ENCODE measurements at places on chromosomes 6 and 20.
A peak's percentile ranks its signal among the peaks of the same experiment; 100 is the strongest.

DNA sequence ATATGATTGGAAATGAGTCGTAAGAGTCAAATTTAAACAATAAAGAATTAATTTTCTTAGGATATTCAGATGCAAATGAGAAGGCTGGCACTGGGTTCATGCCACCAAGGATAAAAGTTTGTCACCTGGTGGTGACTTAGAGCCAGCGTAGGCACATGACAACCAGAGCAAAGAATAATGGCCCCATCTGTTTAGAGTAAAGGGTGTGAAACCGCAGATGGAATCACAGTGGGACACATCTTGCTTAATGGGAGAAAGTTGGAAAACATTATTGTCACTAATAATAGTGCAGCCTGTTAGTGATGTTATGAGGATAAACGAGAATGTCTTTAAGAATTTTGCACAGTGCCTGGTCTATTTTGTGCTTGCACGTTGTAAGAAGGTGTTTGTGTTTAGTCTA, 727.8 kb downstream of the QKI start:
- DNase-seq: no peak

GRCh38 chr20:37723668-37724067, 29.8 kb downstream of the CTNNBL1 start:
- DNase-seq: no peak

DNA sequence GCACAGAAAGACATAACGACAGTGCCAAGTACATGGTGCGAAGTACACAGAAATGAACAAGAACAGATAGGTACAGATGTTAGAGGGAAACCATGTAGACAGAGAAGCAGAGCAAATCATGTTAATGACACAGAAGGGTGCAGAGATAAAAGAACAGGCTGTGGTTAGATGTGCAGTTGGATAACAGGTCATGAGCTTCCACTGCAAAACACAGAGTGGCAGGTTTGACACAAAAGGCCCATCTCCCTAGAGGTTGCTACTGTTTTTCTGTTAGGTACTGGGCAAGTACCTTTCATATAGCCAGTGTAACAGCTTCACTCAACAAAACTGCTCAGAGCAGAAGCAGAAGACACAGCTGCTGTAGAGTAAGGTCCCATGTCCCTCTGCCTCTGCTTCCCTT, 84.6 kb downstream of the AK9 start:
- DNase-seq: no peak

DNA sequence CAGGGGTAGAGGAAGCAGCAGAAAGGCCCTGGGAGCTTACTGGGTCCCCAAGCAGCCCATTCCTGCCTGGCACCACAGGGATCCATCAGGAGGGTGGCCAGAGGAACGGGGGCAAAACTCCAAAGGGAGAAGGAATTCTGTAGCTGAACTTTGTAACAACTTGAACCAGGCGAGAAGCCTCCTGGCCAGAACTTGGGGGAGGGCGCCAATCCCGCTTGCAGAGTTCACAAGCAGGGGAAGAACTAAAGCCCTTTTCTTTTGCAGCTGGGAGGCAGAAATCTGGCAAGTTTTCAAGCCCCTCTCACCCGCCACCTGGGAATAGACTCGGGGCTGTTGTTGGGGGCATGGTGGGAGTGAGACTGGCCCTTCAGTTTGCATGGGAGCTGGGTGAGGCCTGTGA, 189.1 kb downstream of the PHF3 start:
- DNase-seq: no peak

GRCh38 chr6:54072635-54073313, 38.5 kb upstream of the MLIP start:
- DNase-seq: no peak

DNA sequence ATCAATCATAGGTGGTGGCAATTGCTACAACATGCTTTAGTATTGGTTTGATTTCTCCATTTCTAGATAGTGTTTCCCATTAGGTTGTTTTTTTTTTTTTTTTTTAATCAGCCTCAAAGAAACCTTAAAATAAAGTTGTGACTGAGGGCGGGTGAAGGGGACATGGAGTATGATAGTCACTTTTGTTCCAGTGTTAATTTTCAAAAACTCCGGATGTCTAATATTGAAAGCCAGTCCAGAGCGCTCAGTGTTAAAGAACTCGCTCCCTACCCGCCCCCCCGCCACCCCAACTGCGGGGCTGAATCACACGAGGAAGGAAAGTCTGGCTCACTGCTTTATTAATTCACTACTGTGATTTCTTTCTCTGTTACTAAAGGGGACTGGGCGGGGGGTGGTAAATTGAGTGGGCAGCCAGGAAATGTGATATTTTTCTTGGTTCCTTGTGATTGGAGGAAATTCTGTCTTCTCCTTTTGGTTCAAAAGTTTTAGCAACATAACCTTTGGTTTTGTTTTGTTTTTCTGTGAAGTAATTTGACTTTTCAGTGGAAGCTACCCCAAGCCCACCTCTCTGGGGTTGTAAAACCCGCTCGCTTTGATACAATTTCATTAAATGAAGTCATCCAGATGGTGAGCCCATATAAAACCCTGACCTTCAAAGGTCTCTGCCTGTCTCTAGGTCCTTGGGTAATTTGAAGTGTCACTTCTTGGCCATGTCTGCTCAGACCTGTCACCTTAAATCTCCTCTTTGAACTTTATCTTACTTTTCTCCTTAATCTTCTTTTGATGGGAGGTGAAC, 38.0 kb downstream of the TNFAIP3 start:
- peak; percentile 91 for DNase-seq

GRCh38 chr6:69265090-69265489, 531.7 kb downstream of the LMBRD1 start:
- no peak for DNase-seq

DNA sequence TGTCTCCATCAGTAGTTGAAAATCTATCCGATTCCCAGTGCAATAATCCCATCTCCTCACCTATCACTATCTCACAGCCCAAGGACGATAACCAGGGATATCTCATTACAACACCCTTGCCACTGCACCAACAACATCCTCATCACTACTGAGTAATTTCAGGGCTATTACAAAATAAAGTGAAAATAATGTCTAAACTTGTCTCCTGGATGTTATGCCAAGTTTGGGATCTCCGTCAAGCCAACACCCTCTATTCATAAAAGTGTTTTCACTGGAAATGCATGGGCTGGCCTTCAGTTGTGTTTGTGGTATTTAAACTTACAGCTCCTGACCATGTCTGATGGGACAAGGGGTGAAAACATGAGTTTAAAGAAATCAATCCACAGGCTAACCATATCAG, 42.0 kb upstream of the STMND1 start:
- no peak for DNase-seq

DNA sequence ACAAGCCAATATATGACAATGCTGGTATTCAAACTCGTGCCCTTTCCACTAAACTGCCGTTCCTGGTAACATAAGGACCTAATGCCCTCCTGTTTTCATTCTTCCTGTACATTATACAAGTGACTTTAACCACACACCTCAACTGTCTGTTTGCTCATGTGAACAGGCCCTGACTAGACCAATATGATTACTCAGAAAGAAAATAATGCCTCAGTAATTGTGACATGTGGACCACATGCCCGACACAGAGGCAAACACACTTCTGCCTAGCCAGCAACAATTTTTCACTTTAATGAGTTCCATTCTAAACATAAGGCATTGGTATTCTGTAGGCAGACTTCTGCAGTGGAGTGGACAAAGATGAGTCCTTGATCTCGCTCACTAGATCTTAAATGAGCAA, 30.0 kb downstream of the SLC22A16 start:
- no peak for DNase-seq

- DNase-seq: no peak
These were observed 33.1 kb downstream of the MYLIP start for GRCh38 chr6:16162003-16162402.

GRCh38 chr6:100466410-100467128, 1.8 kb upstream of the SIM1 start:
- peak; percentile 6 for DNase-seq

DNA sequence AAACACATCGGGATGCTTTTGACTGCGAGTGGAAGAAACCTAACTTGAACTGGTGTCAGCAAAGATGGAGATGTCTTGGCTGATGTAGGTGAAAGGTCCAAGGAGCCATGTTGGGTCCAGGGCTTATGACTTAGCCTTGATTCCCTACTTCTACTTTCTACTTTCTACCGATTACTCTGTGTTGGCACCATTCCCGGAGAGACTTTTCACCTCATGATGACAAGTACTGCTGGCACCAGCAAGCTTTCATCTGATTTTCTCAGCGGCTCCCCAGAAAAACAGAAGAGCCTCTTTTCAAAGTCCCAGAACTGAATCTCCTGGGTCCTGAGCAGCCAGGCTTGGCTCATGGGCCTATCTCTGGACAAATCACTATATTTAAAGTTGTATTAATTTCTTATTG, 4.9 kb upstream of the EDN3 start:
- DNase-seq: no peak

DNA sequence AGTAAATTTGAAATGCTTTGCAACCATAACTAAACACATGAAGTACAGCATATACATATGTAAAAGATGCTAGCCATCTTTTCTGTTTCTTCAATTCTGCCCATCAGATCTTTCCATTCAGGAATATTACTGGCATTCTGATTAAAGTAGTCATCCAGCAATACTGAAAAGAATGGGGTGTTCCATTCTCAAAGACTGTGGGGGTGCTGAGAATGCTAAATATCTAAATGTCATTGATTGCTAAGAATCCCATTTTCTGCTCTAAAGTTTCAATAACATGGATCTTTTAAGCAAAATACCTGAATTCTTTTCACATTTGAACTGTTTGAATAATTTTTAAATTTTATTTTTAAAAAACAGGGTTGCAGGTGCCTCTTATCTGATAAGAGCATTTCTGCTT, 6.2 kb downstream of the RSPO3 start:
- no peak for DNase-seq

GRCh38 chr20:36175016-36175415, 20.5 kb downstream of the EPB41L1 start:
- no peak for DNase-seq

- DNase-seq: no peak
These were observed 15.7 kb upstream of the CDKN1A start for GRCh38 chr6:36662827-36663256.

GRCh38 chr20:2946988-2947961, 74.0 kb downstream of the PTPRA start:
- no peak for DNase-seq

GRCh38 chr6:31468311-31468710, 29.6 kb upstream of the MICB start:
- DNase-seq: no peak

- DNase-seq: no peak
These were observed 19.2 kb downstream of the MAPK13 start for GRCh38 chr6:36149476-36149875.

DNA sequence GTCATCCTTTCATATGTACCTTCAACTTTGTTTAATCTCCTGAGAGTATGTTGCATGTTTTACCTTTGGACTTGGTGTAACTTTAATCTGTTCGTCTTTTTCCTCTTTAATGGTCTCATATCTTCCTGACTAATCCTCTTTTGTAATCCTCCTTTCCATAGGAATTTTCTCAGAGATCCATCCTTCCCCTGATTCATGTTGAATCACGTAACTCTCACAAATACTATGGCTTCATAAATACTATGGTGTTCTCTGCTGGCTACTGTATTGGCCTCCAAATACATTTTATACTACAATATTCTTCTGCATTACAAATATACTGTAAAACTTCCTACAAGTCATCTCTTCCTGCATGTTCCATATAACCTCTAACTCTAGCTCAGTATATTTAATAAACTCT, 317.7 kb upstream of the ADGRB3 start:
- DNase-seq: no peak

DNA sequence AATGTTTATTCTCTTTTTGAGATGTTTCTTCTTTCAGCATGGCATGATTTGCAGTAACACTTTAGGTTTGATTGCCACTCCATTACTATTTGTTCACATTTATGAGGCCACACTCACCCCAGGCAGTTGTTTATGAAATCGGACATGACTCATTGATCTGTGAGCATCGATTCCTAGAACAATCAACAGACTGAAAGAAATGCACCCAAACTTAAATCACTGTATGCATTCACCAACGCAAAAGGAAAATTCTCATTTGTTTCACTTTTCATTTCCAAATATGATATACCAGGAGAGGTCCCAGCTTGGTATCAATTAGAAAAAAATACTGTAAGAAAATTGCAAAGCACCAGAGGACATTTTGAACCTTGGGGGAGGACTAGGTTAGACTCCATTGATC, 5.4 kb upstream of the GJA10 start:
- DNase-seq: no peak

GRCh38 chr20:61644378-61645076, 392.5 kb downstream of the CDH4 start:
- no peak for DNase-seq

DNA sequence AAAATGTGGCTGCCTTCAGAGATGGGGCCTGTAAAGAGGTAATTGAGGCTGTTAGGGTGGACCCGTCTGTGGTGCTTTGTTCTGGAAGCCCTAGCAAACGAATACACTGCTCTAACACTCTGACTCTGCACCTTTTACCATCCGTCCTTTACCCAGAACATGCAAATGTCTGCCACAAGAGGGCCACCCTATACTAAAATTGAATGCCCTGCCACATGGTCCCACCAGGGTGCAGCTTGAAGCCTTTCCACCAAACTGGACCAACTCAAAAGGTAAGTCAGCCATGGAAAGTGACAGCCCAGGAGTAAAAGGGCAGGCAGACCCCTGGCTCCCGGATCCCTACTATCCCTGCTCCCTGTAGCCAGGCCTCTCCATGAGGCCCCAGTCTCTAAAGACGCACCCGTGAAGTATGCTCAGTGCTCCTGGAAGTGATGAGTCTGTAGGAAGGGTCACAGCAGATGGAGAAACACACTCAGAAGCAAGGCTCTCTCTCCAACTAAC, 5.8 kb upstream of the BFSP1 start:
- peak; percentile 74 for DNase-seq
